AG09319 (cell line): ENCODE measurements at places on chromosomes 1 and 21.

GRCh38 chr1:58950897-58951296 lies 167.1 kb upstream of the JUN start:
- DNase-seq = no peak

- DNase-seq = no peak
These were observed 153.2 kb downstream of the PRDM16 start for GRCh38 chr1:3222042-3222692.

- no peak for DNase-seq
These were observed 35.4 kb downstream of the ENAH start for GRCh38 chr1:225617479-225617878.

GRCh38 chr1:235883261-235883927 lies 16.7 kb upstream of the LYST start:
- peak; percentile 95 for DNase-seq

DNA sequence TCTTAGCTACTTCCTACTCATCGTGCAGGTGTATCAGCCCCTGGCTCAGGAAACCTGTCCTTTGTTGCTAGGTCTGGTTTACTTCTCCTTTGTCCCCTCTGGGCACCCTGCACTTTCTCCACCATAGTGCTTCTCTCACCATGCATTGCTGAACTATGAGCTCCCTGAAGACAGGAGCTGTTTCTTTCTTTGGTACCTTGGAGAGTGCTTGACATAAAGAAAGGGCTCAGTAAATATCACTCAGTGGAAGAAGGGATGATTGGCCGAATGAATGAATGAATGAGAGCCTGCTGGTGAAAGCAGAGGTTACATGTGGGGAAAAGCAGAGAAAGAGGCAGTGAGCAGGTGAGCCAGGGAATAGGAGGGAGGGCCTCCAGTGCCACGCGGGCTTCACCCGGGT lies 9.8 kb upstream of the HMGB4 start:
- no peak for DNase-seq

DNA sequence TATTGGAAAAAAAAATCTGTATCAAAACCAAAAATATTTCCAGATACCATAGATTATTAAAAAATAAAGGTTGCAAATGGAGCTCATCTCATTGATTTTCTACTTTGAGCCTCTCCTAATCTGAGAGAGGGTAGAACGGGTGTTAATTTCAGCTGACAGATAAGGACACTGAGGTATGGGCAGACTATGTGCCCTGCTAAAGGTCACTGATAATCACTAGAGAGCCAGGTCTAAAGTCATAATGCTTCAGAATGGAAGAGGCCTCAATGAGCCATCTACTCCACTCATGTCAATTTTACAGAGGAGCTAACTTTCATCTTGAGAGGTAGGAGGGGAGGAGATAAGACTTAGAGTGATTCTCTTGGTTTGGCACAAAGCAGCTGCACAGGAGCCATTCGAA lies 21.0 kb downstream of the GNG12 start:
- no peak for DNase-seq

- DNase-seq = no peak
These were observed 30.6 kb downstream of the HFM1 start for GRCh38 chr1:91374086-91374485.

DNA sequence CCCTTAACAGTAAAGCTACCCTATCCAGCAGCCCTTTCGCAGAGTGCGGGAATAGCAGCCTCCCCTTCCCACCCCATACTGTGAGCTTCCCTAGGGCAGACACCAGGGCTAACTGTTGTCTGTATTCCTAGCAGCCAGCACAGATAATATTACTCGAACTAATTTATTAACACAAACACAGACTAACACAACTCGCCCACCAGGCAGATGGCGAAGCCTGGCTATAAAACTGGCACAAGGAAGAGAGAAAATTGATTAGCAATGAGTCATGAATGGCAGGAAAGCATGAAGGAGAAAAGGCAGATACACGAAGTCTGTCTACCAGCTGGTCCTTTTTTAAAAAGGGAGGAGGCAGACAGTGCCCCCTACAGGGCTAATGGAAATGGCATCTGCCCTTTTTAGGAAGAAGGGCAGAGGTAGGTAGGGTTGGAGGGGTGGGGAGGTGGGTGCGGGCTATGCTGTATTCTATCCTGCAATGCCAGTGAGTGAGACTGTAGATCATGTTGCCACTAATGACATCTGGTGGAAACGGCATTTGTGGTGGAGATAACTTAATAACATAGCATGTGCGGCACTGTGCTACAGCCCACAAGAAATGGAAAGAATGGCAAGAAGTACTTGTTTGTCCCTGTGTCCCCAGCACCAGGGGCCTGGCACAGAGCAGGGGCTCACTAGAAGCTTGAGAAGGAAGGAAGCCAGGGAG lies 30.6 kb upstream of the CTPS1 start:
- DNase-seq = peak; percentile 49

DNA sequence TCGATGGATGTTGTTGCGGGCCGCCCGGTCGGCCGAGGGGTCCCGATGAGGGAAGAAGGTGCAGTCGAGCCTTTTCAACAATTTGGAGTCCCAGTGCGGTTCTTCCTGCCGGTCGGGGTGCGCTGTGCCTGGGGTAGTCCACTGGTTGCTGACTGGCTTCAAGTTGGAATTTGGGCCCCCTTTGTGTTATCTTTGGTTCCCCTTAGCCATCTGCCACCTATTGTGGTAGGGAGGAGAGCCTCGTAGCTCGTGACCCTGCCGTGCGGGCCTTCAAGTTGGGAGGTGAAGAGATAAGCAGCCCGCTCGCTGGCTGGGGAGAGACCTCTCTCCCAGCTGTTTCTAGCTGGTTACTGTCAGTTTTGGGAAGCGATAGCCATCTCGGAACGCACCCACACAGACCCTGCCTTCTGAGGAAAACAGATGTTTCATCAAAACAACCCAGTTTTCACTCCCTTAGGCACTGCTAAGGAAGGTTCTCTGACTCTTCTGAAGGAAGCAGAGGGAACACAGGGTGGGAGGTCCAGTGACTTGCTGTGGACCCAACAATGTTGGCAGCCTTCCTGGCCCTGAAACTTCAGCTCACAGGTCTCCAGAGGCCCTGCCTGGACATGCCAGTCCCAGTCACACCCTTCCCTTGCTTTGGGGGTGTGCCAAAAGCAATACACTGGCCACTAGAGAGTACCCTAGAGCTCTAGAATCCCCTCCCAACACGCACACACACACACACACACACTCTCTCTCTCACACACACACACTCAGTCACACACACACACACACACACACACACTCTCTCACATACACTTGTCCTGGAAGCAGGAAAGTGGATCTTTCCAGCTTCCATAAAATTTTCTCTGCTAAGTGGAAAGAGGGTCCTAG lies 1.0 kb downstream of the BTG2 start:
- peak; percentile 60 for DNase-seq

DNA sequence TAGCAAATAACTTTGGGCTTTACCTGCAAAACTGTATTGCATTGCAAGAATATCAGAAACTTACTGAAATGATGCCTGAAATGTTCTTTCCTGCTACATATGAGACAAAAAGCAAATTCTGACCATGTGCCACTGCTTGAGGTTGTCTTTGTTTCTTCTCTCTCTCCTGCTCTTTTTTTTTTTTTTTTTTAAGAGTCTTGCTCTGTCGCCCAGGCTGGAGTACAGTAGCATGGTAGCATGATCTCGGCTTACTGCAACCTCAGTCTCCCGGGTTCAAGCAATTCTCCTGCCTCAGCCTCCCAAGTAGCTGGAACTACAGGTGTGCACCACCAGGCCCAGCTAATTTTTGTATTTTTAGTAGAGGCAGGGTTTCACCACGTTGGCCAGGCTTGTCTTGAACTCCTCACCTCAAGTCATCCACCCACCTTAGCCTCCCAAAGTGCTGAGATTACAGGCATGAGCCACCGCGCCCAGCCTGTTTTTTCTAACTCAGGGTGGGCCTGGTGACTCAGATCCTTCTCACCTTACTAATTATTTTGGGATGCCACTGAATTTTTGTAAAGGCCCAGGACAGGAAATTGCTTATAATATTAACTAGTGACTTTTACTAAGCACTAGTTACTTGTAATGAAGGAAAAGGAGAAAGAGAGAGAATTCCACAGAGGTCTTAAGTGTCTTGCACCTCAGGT lies 35.9 kb downstream of the DNASE2B start:
- no peak for DNase-seq

- no peak for DNase-seq
These were observed 33.0 kb upstream of the ID3 start for GRCh38 chr1:23592209-23592892.

DNA sequence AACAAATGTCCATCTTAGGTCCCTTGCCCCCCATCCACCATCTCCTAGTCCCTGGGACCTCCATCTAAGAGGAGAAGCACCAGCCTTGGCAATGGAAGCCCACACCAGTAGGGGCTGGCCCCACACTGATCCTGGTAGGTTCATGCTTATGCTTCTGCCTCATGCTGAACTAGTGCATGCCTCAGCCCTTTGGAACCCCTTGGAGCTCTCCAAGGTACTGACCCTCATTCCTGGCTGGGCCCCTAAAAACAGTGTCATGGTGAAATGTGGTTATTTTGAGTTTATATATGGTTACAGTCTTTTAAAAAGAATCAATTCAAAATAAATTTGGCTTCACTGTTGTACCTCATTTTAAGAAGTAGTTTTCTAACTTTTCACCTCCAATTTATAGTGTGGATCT lies 108.3 kb downstream of the HIVEP3 start:
- no peak for DNase-seq

DNA sequence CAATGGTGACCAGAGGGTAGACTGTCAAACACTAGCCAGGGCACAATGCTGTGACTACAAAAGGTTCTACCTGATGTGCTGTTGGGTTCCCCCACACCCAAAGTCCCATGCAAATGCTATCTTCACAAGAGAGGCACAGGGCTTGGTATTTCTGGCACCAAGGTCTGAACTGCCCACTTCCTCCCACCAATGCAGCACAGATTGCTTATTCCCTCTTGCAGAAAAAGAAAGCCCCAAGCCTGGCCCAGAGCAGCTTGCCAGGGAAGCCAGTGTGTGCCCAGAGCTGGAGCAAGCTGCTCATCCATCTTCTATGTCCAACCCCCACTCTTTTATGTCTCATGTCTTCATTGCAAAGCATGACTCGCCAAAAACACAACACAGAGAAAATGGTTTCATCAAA lies 149.4 kb upstream of the CAMK1G start:
- DNase-seq = no peak

- no peak for DNase-seq
These were observed 115.5 kb downstream of the PPIAL4G start for GRCh38 chr1:148367596-148367995.

GRCh38 chr1:172476218-172476811 lies 32.4 kb upstream of the PIGC start:
- no peak for DNase-seq

DNA sequence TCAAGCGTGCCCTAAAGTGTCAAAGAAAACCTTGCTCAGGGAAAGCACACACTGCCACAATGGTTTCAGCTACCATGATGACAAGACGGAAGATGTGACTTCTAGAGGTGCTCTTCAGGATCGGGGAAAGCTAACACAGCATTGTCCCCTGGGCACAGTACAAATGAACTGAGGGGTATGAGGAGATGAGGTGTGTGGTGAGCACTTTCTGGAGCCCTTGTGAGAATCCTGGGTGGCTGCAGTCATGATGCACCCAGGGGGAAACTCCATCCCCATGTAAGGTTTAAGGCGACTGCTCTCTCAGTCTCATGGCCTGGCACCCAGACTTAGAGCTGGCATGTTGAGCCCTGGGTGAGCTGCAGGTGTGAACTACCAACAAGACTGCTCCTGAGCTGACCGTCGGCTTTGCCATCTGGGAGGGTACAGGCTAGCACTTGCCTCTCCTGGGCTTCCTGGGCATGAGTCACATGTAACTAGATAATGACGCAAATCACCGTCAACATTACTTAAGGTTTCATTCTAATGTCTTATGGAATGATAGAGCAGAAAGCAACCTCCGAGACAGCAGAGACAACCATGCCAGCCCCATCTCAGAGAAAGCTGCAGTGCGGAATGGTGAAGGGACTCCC lies 144.6 kb downstream of the CLIC6 start:
- no peak for DNase-seq

DNA sequence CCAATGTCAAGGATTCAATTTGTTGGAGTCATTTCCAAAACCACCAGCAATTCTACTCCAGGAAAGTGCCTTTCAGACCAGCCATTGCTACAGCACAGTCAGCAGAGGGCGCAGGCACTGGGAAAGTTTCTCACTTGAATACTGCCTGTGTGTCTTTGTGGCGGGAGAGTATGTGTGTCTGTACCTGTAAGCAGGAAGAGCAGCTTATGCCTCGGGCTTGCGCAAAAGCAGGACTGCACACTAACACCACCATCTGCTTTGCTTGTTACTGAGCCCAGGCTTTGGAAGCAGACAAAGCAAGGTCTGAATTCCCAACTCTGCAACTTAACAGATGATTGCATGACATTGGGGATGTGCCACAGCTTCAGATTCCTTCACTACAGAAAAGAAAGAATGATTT lies 7.0 kb upstream of the CTSE start:
- DNase-seq = peak; percentile 7

DNA sequence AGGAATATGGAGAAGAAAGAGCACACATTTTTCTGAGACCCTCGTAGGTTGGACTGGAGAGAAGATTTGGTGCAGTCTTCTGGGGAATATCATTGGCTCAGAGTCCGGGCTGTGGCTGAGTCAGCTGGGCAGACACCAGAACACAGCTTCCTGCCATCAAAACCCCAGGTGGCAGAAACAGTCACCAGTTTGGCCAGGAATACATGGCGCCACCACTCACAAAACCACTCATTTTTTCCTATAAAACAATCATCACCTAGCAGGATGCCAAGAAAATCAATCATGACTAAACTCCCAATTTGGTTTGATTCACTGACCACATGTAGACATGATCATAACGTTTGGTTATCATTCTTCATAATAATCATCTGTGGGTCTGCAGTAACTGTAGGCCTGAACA lies 178.1 kb upstream of the PBX1 start:
- no peak for DNase-seq

GRCh38 chr1:15016526-15016925 lies 137.0 kb upstream of the TMEM51 start:
- DNase-seq = no peak

DNA sequence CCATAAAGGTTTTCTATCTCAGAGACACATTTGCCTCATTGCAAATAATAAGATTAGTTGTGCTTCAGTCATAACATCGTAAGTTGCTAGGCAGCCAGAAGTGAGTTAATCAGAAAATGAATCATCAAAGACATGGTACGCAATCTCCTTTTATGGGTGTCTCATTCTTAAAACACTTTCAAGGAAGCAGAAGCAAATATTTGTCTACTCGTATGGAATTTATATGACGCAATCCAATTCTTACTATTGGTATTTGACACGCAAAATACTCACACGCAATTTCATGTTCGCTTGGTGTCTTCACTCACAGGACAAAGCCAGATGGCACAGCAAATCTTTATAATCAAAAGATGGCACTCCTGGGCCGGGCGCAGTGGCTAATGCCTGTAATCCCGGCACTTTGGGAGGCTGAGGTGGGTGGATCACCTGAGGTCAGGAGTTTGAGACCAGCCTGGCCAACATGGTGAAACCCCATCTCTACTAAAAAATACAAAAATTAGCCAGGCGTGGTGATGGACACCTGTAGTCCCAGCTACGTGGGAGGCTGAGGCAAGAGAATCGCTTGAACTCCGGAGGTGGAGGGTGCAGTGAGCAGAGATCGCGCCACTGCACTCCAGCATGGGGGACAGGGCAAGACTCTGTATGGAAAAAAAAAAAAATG lies 56.4 kb downstream of the HLCS start:
- peak; percentile 91 for DNase-seq

GRCh38 chr1:241470361-241470760 lies 49.2 kb downstream of the FH start:
- DNase-seq = no peak
